ENCODE measurements at places on chromosomes 5 and 9.

DNA sequence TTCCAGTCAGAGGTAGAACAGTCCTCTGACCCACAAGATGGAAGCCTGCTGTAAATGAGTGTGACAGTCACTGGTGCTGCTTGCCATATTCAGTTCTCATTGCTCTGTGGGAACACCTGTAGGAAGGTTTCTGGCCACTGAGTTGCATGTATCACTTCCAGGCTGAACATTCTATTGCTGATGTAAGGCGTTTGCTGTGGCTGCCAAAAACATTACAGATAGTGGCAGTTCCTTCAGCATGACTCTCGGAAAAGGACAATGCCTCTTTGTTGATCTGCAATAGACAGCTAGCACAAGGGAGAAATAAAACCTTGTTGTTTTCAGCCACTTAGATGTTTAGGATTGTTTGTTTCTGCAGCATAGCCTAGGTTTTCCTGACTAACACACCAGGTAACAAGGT, 217.2 kb downstream of the AGTPBP1 start:
- no peak for DNase-seq

DNA sequence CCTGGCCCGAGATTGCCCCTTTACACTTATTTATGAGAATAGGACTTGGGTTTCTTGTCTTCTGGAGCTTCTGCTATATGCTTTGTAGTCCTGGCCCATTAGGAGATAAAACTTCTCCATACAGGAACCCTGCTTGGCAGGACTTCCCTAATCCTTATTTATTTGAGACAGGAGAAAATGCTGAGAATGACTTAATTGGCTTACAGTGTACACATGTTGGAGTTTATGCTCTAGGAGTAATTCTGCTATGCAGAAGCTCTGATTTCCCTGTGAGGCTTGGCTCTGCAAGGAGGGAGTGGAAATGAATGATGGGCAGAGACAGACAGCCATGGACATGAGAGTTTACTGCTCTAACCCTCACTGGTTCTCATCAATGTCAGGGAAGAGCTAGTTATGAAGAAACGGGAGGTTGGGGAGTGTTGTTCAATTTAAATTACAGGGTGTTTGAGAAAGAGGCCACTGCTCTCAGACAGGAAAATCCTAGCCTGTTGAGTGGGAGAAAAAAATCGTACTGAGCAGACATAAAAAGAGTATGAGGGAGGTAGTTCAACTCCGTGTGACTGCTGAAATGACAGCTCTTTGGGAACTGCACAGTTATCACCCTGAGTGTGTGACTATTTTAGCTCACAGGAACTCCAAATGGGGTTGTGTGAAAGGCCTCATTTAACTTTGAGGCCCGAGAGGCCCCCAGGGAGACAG, 37.5 kb downstream of the ACTBL2 start:
- DNase-seq: no peak

GRCh38 chr9:109796078-109796477, 16.1 kb downstream of the PALM2AKAP2 start:
- no peak for DNase-seq

DNA sequence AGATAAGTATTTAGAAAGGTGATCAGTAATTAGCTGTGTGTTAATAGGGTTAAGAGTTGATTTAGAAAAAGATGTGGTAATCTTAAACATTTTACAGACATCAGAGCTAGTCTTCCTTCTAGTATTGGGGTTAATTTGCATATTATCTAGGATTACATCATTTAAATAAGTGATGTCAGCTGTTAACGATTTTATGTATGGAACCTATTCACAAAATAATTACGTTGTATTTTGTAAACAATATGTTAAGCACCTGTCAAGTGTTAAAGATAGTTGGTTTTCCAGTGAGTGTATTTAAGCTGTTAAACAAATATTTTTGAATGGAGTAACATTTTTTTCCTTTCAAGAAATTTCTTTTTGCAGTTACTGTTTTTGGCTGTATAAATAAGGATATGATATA, 2.2 kb downstream of the DCP2 start:
- DNase-seq: no peak

- no peak for DNase-seq
These were observed 697.5 kb downstream of the SEMA5A start for GRCh38 chr5:8848366-8848765.

DNA sequence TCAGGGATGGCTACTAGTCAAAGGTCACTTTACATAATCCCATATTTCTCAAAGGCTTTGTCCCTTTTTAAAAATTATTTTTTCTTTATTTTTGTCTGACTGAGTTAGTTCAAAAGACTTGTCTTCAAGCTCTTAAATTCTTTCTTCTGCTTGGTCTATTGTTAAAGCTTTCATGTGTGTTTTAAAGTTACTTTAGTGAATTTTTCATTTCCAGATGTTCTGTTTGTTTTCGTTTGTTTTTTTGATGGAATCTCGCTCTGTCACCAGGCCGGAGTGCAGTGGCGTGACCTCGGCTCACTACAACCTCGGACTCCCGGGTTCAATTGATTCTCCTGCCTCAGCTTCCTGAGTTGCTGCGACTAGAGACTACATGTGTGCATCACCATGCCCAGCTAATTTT, 55.0 kb upstream of the SNCAIP start:
- no peak for DNase-seq

DNA sequence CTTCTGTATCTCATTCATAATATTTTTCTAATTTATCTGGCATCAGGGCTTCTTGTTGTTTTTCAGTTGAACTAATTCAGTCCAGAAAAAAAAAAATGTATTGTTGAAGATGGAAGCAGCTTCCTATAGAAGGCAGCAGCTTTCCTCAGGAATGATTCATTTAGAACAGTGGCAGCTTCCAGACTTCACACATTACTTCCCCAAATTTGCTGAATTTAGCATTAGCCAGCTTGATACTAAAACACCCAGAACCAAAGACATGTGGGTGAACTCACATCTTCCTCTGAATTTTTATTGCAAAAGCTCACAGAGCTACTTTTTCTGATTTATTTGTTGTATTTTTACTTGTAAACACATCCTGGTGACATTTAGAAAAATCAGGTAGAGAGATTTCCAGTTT, 53.8 kb downstream of the HCN1 start:
- no peak for DNase-seq

GRCh38 chr5:111589316-111589715, 77.0 kb upstream of the STARD4 start:
- no peak for DNase-seq

DNA sequence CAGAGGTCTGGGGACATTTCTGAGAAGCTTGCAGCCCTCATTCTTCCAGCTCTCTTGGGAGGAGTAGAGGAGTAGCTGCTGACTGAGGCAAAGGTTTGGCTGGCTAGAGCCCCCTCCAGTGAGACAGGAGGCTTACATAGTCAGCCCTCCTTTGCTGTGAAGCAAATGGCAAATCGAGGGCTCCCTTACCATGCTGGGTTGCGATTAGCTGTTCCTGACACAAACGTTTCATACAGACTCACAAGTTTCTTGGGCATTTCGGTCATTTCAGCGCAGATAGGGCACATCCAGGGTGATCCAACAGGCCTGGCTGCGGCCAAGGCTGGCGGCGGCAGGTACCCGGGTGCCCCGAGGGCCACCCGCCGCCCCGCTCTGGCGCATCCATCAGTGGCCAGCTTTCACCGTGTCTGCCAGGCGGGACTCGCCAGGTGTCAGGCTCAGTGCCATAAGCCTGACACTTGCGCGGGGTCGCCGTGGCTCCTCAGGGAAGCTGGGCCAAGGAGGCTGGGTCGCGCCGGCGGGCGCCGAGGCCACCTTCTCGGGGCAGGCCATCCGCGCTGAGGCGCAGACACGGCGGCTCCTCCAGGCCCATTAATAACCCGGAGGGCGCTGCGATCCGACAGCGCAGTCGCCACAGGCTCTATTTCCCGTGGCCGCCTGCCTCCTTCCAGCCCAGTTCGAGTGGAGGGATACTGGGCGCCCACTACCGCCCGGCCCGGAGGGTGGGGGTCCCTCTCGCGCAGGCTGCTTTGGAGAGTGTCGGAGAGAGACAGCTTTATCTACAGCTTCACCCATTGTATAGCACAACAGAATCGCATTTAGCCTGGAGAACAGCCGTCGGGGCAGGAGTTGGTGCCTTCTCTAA, 9.1 kb downstream of the PRDM6 start:
- DNase-seq: no peak

DNA sequence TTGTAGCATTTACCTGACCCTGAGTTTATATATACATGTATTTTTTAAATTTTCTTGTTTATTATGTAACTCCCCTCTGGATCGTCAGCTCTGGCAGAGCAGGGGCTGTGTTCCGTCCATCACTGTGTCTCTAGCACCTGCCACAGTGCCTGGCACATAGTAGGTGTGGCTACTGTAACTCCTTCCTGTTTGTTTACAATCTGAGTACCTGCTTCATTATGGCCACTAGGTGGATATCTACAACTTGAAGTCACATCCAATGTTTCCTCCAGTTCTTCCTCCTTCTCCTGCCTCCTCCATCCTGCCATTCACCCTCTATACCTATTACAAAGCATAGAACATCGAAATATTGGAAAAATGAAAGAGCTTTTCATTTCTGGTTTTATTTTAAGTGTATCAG, 14.2 kb upstream of the PPP1R2B start:
- no peak for DNase-seq

DNA sequence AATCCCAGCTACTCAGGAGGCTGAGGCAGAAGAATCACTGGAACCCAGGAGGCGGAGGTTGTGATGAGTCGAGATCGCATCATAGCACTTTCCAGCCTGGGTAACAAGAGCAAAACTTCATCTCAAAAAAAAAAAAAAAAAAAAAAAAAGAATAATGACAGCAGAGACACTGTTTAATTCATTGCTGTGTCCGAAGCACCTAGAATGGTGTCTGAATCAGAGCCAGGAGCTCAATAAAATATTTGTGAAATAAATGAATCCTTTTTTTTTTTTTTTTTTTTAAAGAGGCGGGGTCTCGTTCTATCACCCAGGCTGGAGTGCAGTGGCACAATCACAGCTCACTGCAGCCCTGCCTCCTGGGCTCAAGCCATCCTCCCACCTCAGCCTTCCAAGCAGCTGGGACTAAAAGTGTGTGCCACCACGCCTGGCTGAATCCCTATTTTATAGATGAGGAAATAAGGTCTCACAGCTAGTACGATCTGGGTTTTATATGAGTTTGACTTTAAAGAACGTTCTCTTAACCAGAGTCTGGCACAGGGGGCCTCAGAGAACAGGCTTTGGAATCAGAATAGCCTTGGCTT, 47.8 kb downstream of the THOC3 start:
- no peak for DNase-seq

- no peak for DNase-seq
These were observed 373.0 kb upstream of the MEF2C start for GRCh38 chr5:89255845-89256463.

DNA sequence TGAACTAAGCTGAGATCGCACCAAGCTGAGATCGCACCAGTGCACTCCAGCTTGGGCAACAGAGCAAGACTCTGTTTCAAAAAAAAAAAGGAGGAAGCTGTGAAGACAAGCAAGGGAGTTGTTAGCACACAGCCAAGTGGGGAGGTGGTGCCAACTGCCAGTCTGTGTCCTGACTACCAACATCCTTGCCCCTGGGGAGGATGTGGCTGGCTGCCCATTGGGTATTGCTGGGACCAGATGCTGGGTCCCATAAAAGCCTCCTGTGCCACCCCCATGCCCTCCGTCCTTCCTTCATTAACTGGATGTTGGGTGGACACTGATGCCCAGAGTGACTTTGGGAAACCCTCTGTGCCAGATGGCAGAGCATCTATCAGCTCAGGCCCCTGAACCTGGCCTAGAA, 157.1 kb upstream of the COL5A1 start:
- DNase-seq: peak; percentile 12

- DNase-seq: no peak
These were observed 10.5 kb downstream of the RAD23B start for GRCh38 chr9:107293543-107294085.

DNA sequence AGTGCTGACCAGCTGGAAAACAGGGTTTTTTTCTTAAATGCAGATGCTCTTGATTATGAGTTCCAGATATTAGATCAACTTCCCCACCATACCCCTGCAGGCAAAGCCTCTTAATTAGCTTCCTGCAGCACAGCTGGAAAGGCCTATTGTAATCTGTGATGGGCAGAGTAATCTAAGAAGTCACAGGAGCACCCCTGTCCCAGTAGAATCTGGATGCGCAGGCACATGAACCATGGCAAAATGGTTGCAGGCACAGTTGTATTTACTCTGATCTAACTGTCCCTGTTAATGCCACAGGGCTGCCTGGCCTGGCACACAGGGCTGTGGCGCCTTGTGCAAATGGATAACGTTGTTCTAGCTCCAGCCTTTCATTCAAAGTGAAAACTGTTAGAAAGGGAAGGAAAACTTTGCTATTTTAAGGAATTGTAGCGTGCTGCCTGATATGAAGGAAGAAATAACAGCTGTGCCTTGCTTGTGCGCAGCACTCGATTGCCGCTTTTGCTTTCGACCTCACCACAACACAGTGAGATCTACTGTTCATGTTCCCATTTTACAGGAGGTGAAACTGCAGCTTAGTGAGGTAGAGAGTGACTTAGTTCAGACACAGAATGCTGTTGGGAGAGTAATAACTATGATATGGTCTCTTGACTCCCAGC, 2.3 kb downstream of the TGFBI start:
- DNase-seq: no peak

DNA sequence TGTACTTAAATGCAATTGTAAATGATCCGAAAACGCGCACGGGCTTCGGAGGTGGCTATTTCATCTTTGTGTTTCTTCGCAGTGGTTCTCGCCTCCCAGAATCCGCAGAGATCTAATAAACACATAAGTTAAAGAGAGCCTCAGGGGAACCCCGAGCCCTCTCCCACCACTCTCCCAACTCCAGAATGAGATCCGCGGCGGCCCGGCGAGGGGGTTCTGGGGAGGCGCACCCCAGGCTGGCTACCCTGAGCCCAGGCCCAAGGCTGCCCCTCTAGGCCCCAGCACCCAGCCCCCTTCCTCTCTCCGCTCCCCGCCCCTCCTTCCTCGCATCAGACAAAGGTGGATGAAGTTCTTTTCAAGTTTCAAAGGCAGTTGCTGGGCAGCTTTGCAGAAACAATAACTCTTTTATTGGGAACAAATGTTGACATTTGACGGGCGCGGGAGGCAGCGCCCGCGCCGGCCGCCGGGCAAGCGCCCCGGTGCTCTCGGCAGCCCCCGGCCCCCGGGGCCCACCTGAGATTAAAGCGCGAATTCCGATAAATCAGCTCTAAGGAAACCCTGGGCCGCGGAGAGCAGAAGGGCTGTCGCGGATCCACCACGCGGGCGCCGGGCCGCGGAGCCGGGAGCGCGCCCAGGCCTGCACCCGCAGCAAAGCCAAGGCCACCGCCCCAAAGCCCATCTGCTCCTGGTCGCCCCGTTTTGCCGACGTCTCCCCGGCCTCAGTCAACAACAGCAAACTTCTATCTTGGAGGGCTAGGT, 8.4 kb downstream of the IRX2 start:
- no peak for DNase-seq

GRCh38 chr9:124475868-124476690, 25.8 kb downstream of the ADGRD2 start:
- DNase-seq: no peak

DNA sequence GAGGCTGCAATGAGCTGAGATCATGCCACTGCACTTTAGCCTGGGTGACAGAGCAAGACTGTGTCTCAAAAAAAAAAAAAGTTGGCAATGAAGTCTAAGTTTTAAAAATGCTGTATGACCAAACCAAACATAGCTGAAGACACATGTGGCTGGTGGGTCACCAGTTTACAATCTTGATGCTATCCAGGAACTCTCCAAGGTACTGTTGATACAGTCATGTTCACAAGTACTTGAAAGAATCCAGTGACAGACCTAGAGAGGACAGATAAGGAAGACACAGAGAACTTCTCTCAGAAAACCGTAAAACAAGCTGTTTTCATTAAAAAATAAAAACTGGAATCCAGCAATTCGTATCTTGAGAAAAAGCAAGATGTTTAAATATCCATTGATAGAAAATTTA, 95.7 kb downstream of the ACTBL2 start:
- no peak for DNase-seq

Data from activated naive CD8-positive, alpha-beta T cell treated with anti-CD3 and anti-CD28 coated beads, Interleukin-2, amount 10 ng/mL, durations not matched to agents 7 days and 5 days (primary cell).